ENCODE measurements at places on chromosomes 2 and 18.

GRCh38 chr2:67836866-67837265, 225.9 kb downstream of the C1D start:
- no peak for DNase-seq

GRCh38 chr2:46800625-46801349, 114.8 kb downstream of the MCFD2 start:
- no peak for DNase-seq

DNA sequence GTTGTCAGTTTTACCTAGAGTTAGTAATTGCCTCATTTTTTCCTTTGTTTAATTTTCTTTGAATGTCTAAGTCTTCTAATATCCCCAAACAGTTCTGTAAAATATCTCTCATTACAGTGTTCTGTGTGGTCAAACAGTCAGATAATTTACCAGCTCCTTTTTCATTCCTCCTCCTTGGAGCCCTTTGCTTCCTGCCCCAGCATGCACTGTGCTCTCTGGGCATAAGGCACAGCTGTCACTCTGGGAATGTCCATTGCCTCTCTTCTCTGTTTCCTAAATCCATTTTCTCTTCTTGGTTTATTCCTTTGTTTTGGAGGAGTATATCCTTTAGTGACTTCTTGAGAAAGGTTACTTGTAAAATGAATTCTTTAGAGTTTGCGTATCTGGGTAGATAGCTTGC, 139.3 kb downstream of the PLCL1 start:
- DNase-seq, result no peak

- DNase-seq, result no peak
These were observed 179.7 kb upstream of the SH3BP4 start for GRCh38 chr2:234771980-234772732.

DNA sequence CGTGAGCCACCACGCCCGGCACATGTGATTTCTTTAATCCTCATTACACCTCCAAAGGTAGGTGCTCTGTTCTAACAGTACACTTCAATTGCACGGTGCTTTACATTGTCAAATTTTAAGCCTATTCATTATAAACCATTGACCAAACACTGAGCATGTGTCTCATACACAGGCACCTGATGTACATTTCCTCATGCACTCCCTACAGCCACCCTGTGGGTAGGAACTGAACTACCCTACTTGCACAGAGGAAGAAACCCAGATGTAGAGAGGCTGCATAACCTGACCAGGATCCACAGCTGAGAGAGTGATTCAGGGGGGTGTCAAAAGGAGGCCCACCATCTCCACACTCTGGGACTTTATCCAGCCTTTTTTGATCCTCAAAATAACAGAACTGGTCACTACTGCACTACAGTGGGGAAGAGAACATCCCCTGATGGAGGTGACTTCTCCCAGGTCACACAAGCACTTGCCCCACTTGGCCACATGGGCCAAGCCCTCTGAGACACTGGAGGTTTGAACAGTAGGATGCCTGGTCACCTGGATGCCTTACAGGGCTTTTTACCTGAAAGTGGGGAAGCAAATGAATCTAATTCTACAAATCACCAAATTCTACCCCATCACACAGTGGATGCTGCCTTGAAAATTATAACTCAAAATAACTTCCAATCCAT, 6.9 kb upstream of the DPYSL5 start:
- DNase-seq, result no peak

DNA sequence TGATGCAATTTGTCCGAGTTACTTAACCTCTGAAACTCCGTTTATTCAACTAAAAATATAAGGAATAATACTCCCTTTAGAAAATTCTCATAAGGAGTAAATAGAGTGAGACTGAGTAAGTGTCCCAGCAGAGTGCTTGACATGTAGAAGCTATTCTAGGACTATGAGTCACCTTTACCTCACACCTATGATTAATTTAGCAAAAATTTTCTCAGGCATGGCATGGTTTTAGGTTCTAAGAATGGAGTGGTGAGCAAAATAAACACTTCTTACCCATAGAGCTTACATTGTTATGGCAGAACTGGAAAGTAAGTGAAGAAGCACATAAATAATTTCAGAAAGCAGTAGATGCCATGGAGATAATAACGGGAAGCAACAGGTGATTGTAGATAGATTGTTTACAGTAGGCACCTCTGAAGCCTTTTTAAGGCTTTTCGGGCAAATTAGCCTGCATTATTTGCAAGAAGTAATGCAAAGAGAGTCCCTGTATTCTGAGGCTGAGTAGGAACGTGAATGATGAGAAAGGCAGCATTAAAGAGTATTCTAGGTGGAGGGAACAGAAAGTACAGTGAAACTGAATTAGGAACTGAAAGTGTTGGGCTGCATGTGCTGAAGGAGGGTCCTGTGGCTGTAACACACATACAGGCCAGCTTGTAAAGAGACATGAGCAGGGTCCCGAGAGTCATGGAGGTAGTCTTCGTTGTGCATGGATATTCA, 209.2 kb downstream of the ZNF407 start:
- DNase-seq, result no peak

DNA sequence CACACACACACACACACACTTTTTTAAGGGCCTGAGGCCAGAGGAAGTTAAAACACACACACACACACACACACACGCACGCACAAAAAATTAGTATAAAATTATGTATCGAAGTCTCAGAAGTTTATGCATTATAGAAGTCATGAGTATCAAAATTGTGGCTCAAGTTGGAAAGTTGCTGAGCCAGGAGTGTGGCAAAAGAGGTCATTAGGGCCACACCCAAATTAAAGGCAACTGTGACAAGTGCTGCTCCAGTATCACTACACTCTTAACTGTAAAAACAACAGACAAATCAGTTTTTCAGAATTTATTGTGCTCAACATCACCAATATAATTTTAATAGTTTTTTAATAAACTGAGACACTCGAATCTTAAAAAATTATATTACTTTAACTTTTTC, 36.9 kb downstream of the YWHAQ start:
- DNase-seq, result no peak

DNA sequence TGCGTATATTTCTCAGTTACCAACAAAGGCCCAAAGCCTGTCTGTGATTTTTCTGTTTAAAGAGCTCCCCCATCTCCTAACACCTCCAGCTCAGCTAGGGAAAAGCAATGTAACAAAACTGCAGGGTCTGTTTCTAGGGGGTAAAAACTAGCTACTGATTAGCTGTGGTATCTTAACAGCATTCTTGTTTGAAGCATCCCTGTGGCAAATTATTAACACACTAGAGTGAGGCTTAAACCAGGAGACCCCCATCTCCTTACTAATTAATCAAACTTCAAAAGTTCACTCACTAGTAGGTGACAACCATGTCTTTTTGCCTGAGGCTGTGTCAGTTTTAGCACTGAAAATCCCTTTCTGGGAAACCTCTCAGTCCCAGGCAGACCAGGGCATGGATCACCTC, 186.2 kb upstream of the PARD3B start:
- DNase-seq, result no peak

GRCh38 chr2:100895934-100896685, 76.2 kb downstream of the NPAS2 start:
- DNase-seq, result no peak

DNA sequence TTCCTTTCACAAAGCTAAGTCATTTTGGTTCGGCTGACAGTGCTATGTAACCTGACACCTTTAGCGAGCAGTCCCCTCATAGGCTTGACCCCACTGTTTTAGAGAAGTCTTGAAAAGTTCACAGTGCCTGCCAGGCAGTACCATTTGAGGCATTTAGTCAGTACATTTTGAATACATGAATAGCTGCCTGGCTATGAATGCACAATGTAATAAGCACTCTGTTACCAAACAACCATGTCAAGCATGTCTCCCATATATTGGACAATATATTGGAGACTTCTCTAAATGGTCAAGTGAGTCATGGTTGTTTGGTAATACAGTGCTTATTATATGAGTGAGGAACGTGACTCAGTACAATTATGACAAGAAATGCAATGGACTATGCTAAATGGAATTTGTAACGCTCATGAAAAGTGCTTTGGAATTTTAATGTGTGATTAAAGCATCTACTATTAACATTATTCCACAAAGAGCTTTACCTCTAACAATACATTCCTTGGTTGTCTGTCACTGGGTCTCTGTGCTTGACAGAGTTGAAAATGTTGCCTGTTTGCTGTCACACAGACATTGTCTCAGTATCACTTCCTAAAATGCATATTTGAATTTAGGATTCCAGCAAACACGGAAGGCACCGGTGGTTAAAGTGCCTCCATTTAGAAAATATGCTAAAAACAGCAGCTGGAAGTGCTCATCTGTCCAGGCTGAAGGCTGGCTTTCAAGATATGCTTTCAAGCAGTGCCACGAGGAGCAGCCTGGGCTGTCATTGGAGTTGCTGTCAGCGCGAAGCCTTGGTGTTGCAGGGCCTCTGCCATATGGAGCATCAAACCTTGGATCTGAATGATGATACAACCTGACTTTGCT, 458.6 kb downstream of the FBXO15 start:
- DNase-seq, result no peak

GRCh38 chr18:777021-777420, 35.0 kb downstream of the YES1 start:
- DNase-seq, result no peak

GRCh38 chr18:58495207-58495606, 133.7 kb downstream of the ALPK2 start:
- DNase-seq, result no peak

DNA sequence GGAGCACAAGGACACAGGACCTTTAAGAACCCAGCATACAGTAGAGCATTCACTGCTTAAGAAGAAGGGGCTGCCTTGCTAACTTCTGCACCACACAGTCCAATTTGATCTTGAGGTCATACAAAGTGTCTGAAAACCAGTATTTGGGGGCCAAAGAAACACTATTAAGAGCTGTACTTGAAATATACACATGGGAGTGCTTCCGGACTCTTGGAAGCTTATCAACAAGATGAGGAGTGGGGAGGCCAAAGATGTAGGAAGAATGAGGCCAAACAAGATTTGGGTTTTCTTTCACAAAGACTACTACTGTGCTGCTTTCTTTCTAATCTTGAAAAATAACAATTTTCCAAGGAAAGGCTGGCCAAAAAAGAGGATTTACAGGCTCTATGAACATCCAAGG, 24.8 kb upstream of the MALL start:
- DNase-seq, result no peak

DNA sequence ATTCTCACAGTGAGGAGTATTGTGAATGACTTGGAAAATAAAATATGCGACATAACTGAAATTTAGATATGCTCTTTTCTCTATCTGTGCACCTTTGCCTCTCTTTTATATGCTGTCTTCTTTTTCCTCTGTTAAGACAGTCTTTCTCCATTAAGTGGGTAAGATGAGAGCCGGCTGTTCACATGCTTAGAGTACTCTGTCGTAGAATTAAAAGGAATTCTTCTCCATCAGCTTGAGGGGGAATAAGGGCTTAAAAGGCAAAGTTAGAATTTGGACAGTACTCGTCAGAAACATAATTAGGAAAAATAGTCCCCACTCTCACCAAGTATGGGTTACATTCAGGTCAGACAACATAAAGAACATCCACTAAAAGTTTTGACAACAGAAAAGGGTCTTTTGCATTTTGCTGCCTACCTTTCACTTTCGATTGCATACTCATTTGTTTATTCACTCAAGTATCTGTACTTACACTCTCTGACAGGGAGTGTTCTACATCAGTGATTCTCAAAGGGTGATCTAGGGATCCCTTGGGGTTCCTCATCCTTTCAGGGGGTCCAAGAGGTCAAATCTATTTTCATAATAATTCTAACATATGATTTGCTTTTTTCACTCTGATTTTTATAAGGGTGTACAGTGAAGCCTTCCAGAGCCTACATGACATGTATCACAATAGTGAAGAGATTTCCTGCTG, 48.0 kb downstream of the ARHGAP15 start:
- DNase-seq, result no peak

- no peak for DNase-seq
These were observed 148.0 kb upstream of the SLC14A2 start for GRCh38 chr18:45467293-45467692.

Data from activated gamma-delta T cell (primary cell).